Hippocampal formation (tissue), 2 donors: ENCODE measurements at places on chromosomes 2 and 18.

GRCh38 chr2:23824777-23825212 is 102.1 kb downstream of the ATAD2B start:
- DNase-seq: peak; percentile 7

- DNase-seq: no peak
These were observed 95.8 kb downstream of the PTPRM start for GRCh38 chr18:7662866-7663265.

- DNase-seq: no peak
These were observed 822 bp downstream of the SLC35F6 start for GRCh38 chr2:26764906-26765305.

DNA sequence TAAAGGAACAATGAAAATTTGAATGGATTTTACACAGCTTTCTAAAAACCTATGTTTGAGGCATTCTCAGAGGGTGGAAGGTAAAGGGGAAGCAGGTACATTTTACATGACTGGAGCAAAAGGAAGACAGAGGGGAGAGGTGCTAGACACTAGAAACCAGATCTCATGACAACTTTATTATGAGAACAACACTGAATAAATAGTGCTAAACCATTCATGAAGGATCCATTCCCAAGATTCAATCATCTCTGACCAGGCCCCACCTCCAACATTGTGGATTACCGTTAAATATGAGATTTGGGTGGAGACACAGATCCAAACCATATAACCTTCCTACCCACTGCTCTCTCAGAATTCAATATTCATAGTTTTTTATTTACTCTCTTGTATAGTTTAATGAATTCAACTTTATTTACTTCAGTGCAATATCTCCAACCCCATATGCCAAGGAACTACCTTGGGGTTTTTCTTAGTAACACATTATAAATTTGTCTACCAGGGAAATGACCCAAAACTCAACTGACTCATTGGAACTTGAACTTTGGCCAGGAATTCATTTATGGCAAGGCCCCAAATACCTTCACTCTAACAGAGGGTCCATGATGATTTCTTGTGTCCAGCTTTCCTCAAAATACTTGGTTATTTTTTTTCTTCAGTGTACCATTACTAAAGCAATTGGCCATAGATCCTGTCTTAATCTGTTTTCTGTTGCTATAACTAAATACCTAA is 317.8 kb downstream of the GULP1 start:
- no peak for DNase-seq

GRCh38 chr2:143255086-143255485 is 125.9 kb downstream of the ARHGAP15 start:
- DNase-seq: no peak

- DNase-seq: no peak
These were observed 12.0 kb downstream of the KCNK3 start for GRCh38 chr2:26704441-26704977.

DNA sequence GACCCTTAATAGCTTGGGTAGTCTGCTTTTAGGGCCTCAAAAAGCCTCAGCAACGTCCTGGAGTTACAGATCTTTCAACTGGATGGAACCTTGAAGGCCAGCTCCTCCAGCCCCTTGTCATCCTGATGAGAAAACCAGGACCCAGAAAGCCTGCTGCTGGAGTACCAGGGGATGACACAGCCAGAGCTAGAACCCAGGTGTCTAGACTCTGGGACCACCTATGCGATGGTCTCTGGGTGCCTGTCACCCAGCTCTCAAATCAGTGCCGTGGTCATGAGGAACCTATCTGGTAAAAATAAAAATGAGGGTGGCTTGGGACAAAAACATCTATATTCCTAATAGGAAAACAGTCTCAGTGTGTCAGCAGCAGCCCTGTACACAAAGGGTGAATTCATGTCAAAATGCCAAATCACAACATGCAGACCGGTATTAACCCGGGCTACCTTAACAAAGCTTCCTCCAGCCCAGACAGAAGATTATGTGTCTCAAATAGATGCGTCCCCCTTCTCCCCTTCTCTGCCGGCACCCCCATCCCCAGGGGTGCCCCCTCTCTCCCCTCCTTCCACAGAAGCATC is 28.5 kb downstream of the SMAD7 start:
- no peak for DNase-seq

DNA sequence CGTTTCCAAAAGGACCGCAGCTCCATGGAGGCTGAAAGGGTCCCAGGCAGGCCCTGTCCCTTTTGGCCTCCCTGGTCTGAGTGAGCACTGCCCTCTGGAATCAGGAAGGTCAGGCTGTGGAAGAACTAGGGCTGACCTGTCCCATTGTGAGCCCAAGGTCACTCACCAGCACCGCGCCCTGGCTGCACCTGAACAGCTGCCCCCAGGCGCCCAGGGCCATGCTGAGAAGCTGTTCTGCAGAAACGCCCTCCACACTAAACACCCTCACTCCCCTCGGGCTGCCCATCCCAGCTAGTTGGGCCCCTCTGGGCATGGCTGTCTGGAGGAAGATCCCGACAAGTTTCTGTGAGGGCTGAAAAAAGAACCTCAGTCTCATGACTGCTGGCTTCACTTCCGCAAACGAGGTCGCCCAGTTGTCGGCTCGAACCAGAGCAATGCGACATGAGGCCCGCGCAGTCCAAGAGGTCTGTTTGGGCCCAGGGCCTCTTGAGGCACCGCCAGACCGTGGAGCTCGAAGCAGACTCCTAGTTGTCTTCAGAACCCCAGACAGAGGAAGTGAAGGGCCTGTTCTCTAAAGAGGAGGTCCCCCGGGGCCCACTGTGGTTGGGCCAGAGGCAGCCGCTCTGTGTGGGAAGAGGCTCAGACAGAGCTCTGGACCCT is 64.4 kb downstream of the INPP5D start:
- DNase-seq: peak; percentile 40

GRCh38 chr18:75003764-75004690 is 204.9 kb downstream of the PTGR3 start:
- no peak for DNase-seq

DNA sequence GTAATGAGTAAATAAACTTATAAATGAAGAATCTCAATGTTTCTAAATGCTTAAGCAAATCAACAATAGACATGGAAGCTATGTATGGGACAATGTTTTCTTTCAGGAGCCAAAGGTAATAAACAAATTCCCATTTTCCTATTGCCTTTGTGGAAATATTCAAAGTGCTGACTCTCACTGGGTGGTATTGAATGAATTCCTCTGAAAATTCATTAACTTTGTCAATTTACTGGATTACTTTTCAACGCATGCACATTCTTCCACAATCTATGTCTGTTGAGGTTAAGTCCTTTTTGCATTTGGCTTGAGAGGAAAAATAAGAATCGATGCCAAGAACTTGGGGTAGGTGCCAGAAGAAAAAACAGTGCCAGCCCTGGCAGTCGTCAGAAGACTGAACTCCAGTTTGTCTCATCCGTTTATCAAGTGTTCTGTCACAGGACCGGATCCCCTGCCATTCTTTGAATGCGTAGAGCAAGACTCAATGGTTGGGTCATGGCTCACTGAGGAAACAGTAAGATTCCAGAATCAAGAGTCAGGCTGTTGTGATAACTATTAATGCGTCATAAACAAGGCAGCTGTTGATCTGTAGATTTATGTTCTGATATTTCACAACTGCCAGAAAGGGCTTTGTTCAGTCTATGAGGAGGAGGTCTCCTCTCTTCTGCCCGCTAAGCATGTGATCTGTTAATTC is 133.3 kb downstream of the GFPT1 start:
- no peak for DNase-seq

DNA sequence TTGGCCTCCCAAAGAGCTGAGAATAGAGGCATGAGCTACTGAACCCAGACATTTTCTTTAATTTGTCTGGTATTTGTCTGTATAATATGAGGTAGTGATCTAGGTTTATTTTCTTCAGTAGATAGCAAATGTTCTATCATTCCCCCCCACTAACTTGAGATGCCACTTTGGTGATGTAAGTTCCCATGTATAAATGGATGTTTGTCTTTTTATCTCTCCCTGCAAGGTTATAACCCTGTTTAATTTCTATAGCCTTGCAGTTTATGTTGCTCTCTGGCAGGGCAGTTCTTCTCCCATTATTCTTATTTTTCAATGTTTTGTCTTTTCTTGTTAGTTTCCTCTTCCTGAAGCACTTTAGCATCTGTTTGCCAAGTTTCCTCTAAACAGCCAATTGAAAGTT is 39.1 kb upstream of the MAP4K4 start:
- no peak for DNase-seq

- no peak for DNase-seq
These were observed 48.6 kb upstream of the RALBP1 start for GRCh38 chr18:9426753-9427152.

DNA sequence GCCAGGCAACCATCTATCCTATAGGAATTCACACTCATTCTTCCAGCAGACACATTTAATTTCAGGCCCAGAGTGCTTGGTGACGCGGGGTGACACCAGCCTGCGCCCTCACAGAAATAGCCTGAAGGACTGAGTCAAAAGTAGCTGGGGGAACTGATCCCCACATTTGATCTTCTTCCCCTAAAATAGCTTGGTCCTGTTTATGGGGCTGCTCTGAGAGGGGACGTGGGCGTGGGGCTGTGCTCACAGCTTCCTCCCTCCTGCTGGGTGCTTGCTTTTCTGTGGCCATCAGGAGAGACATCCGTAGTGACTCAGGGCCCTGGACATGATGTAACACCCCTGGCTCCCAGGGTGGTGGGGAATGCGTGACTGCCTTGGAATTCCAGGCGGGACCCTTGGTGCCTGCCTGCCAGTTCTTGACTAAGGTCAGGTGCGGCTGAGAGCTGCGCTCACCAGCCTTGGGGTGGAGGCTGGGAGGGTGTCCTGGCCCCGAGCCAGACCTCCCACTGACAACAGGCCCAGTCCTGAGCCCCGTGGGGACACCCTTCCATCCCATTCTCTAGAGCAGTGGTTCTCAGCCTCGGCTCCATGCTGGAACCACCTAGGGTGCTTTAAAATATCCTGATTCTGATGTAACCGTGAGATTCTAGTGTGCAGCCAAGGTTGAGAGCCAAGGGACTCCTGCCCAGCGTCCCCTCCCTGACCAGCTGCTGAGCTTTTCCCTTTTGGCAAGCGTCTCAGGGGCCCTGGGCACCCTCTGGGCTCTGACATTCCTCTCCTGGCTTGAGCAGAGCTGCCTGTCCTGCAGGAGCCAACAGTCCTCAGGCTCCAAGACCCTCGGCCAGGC is 47.4 kb upstream of the SMAD7 start:
- DNase-seq: no peak

GRCh38 chr2:234951664-234952269 is at the start of gene SH3BP4:
Gene SH3BP4, plus strand, starts transcription at chr2:234952017. Its CDS starts 82,986 bp downstream, at chr2:235035003.
- DNase-seq: peak; percentile 85

DNA sequence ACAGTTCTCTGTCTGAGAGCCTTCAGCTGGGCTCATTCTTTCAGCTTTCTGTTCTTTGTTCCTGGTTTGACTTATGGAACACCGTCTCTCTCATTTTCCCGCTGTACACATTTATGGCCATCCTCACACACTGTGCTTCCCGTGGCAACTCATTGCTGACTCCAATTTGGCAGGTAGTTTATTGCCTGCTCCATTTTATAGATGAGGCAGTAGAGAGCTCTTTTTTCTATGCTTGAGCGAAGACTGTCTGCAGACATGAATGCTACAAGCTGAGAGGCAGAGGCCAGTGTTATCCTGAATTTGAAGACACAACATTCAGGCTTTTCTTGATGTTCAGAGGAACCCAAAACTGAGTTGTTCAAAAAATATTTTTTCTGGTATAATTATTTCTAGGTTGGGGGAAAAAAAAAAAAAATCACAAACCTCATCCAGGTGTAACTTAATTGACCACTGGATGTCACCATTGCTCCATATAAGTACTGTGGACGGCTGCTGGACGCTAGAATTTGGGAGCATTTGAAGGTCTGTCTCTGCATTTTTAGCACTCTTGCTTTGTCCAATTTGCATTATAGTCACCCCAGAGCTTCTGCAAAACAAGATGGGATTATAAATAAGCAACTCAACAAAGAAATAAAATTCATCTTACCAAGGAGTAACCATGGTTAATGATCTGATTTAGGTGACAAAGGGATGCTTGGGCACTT is 83.5 kb downstream of the HRH4 start:
- peak; percentile 3 for DNase-seq

GRCh38 chr2:115635430-115635829 is 1193.0 kb downstream of the DPP10 start:
- DNase-seq: no peak

GRCh38 chr2:105179469-105180372 is 61.8 kb upstream of the GPR45 start:
- DNase-seq: peak; percentile 20

DNA sequence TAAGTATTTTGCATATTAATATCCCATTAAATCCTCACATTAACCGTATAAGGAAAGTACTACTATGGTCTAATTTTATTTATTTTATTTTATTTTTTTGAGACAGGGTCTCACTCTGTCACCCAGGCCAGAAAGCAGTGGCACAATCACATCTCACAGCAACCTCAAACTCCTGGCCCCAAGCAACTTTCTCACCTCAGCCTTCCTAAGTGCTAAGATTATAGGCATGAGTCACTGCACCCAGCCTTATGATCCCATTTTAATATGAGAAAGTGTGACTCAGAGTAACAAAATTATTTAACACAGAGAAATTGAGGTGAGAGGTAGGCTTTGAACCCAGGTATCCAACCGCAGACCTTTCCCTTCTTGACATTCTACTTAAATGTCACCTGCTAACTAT is 330.0 kb upstream of the POU3F3 start:
- no peak for DNase-seq

- DNase-seq: no peak
These were observed 55.3 kb upstream of the ALPP start for GRCh38 chr2:232323328-232323650.

GRCh38 chr18:4870177-4870773 is 326.8 kb downstream of the AKAIN1 start:
- no peak for DNase-seq

DNA sequence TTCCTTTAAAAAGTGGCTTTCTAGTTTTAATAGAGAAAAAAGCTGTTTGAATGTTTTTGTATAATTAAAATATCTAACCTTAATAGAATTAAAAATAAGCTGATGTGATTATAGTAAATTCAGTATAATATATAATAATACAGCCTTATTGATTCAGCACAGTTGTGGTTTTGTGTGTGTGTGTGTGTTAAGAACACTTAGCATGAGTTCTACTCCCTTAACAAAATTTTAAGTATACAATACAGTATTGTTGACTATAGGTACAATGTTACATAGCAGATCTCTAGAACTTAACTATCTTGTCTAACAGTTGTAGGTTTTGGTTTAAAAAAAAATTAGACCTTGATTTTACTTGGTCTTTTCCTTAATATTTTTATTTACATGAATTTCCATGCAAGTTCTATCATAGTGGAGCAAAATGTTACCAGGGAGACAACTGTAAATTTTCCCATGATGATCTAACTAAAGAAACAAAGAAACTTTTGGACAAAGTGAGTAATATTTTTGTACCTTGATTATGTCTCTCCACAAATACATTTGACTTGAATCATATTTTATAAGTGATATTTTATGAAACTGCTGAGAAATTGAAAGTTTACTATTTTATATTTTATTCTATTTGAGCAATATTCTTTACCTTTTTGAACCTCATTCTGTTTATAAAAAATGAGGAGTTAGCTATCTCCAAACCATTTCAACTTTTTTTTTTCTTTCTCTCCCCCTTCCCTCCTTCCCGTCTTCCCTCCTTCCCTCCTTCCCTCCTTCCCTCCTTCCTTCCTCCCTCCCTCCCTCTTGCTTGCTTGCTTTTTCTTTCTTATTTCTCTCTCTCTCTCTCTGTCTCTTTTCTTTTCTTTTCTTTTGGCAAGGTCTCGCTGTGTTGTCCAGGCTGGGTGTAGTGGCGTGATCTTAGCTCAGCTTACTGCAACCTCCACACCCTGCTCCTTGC is 46.3 kb downstream of the ZC3H6 start:
- DNase-seq: no peak
